Pulmonary artery endothelial cell (primary cell): ENCODE measurements at places on chromosomes 2 and 18. TPM values are rescaled to one million over a fixed set of nuclear protein-coding genes. Genes with fewer than 3 reads are reported as not detected.

DNA sequence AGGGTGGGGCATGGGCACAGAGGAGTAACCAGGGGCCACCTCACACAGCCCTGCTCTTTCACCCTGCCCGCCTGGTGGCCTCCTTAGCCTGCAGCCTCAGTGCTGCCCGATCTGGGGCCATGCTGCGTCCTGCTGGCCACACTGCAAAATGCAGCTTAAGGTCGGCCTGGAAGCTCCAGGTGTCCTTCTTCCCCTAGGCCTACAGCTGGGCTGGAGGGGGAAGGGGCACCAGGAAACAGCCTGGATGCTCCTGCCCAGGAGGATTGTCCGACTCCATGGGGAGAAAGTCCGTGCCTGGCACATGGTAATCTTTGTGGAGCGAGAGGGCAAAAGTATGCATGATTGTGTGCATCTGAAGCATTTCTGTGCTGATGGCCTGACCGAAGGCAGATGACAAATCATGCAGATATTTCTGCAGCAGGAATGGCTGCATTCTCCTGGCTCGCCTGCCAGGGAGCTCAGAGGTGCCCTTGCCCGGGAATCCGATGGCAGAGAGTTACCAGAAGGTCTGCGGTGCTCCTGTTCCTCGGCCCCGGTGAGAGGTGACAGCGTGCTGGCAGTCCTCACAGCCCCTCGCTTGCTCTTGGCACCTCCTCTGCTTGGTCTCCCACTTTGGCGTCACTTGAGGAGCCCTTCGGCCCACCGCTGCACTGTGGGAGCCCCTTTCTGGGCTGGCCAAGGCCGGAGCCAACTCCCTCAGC lies 12.8 kb upstream of the ALPP start:
- DNase-seq, result no peak

- no peak for DNase-seq
Observed at GRCh38 chr2:43356774-43357173, 130.4 kb upstream of the ZFP36L2 start.

GRCh38 chr2:213537579-213537978 lies 253.3 kb downstream of the SPAG16 start:
- DNase-seq, result no peak

- DNase-seq, result no peak
Observed at GRCh38 chr2:104577143-104577542, 276.8 kb upstream of the POU3F3 start.

Gene B4GALT6
- total RNA-seq, result 9.1 and 12.2 TPM in 2 replicates

Gene TEKT4
- total RNA-seq, result not detected in 2 replicates
